ELR (cell line): ENCODE measurements at places on chromosomes 1 and 21.

DNA sequence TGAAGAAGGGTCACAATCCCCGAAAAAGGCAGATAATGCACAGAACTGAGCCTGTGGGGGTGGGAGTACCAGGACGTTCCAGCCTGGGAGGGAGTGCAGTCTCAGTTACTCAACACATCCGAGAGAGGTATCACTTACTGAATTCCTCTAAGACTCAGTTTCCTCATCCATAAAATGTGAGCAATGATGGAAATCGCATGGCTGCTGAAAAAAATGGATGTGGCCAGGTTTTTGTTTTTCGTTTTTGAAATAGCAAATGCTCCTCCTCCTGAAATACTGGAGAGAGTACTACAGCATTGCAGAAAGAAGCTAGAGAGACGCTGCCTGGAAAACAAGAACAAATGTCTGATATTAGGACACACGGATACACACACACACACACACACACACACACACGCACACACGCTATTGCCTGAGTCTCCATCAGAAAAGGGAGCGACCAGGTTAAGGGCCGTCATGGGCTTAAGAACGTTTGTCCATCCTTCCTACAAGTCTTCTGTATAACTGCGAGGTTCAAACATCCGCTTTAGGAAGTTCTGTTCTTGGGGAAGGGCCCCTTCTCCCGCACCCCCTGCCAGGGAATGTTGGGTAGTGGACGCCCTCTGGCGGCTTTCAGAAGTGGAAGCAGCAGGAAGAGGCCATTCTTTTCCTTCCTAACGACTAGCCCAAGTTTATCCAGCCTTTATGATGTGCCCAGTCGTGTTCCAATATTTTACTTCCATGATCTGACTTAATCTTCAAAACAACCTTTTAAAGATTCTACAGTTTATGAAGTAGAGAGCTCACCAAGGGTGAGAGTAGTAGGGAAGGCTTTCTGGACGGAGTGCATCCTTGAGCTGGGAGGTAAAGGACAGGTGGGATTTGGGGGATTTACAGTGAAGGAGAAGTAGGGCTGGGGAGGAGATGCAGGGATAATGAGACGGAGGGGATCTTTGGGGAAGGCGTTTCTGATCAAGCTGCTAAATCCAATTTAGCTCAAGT is 699 bp upstream of the NES start:
- peak; percentile 79 for DNase-seq

DNA sequence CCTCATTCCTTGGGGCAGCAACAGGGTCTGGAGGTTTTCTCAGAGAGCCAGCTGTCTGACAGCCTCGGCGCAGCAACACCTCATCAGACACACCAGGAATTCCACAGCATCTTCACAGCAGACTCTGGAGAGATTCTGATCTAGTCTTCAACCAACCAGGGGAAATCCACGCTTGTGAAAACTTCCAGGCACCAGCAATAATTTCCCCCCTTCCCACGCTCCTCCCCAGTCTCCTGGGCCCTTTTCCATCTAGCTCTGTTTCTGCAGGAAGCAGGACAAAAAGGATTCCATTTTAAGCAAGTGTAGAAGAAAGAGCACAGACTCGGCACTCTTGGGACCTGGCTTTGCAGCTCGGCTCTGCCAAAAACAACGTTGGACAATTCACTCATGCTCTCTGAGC is 44.3 kb upstream of the CAPZB start:
- no peak for DNase-seq

GRCh38 chr1:24236789-24237371 is 49.8 kb upstream of the IFNLR1 start:
- DNase-seq, result peak; percentile 70

GRCh38 chr1:101967871-101968270 is 28.9 kb downstream of the OLFM3 start:
- DNase-seq, result no peak

GRCh38 chr1:119966020-119966419 is 69.7 kb upstream of the ADAM30 start:
- DNase-seq, result no peak

DNA sequence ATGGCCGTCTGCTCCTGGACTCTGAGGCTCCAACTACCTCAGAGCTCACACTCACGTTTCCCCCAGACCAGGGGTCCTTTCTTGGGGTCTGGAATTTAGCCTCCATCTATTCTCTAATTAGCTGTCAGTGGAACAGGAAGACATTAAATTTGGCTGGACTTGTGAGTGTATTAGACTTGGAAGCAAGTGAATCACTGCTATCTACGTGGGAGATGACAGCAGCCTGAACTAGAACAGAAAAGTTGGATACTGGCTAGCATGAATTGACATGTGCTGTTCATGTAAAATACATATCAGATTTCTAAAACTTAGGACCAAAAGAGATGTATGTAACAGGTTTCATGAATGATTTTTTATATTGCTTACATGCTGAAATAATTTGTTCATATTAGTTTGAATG is 28.0 kb downstream of the TAF5L start:
- no peak for DNase-seq

DNA sequence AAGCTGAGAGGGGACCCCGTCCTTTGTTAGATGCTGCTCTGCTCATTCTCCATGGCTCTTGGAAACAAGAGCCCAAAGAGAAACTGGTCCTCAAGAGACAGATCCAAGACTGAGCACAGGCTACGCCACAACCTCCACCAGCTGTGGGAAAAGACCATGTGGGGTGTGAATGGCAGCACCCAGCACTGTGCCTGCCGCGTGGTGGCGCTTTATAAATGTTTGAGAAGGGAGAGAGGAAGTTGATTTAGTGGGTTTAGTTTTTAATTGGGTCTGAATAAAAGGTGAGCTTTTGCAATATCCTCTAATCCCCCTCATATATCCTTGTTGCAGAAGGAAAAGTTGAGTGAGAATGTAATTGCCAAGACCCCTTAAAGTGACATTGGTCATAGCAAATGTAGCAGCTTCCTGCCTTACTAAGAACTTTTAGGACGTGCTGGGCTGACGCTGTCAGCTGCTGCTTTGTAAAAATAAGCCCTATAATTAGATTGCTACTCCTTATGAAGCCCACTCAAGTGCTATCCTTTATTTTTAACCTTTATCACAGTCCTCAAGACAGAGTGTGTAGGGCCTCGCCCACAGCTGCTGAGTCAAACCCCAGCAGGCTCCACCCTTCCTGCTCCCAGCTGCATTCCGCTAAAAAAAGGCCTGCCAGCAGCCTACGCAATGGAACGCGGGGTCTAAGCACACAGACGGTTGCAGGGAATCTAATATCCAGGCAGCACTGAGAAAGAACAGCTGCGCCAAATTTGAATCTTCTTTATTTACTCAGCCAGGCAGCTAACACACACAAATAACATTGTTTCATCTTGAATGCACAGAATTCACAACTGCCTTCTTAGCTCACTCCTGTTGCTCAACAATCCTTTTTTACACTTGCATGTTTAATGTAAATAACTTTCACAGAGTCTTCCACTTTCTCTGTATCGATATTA is 47.4 kb upstream of the PRDX6 start:
- peak; percentile 91 for DNase-seq

DNA sequence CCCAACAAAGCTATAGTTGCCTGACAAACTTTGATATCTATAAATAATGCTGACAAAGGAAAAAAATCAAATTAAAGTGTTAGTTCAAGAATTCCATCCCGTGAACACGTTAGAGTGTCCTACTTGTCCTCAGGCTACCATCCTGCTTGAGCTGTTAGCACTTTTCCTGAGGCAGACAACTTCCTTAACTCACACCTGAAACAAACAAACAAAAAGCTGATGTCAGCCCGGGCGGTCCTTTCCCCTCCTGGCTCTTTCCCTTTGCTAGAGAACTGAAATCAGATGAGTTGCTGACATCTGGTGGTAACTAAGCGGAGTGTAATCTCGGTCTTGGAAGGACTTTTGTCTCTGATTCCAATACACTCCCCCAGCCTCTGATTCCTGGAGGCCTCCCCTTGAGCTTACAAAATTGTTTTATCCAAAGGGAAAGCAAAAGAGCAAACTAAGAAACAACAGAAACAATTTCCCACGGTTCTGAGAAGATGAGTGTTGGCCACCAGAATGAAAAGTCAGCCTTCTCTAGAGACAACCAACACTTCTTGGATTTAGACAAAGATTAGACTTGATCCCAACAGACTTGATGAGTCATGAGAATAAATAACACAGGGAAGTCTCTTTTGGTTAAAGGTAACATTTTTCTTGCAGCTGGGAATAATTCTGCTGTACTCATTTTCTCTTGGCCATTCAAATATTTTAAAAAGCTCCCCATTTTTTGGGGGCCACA is 135.4 kb downstream of the PROX1 start:
- peak; percentile 69 for DNase-seq

GRCh38 chr21:15293240-15293639 is 228.4 kb upstream of the NRIP1 start:
- peak; percentile 90 for DNase-seq

DNA sequence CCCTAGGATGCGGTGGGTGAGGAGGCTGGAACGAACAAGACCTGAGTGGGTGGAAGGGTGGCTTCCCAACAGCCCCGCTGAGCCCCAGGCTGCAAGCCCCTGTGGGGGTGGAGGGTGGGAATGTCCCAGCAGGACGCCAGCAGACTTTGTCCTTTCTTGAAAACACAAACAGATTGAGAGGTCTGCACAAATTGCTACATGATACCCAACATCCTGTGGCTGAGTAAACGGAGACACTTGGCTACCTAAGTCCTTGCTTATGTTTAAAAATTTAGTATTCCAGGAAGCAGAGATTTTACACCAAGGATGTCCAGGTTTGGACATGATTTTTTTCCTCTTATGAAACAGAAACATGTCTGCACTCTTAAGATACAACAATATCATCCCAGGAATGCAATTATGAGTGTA is 11.8 kb upstream of the F3 start:
- peak; percentile 38 for DNase-seq

DNA sequence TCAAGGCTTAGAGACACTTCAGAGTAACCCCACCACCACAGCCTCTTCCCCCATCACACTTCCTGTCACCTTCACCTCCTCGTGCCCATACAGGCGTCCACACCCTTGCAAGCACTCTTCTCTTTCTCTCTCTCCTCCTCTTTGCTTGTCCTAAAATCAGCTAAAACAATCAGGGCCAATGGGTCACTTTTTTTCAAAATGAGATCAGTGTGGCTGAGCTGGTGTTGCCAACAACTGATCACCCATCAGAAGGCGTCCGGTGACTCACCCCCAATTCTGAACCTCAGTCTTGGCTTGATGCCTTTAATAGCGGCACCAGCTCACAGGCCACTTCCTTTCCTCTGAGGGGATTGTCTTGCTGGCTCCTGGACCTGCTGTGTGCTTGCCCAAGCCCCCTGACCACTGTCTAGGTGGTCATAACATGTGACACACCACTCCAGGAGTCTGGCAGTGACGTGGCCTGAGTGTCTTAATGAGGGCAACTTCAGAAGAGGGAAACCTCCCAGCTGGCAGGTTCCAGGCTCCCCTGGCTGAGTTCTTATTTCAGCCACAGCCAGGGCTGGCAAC is 1.6 kb downstream of the DRAXIN start:
- peak; percentile 84 for DNase-seq

DNA sequence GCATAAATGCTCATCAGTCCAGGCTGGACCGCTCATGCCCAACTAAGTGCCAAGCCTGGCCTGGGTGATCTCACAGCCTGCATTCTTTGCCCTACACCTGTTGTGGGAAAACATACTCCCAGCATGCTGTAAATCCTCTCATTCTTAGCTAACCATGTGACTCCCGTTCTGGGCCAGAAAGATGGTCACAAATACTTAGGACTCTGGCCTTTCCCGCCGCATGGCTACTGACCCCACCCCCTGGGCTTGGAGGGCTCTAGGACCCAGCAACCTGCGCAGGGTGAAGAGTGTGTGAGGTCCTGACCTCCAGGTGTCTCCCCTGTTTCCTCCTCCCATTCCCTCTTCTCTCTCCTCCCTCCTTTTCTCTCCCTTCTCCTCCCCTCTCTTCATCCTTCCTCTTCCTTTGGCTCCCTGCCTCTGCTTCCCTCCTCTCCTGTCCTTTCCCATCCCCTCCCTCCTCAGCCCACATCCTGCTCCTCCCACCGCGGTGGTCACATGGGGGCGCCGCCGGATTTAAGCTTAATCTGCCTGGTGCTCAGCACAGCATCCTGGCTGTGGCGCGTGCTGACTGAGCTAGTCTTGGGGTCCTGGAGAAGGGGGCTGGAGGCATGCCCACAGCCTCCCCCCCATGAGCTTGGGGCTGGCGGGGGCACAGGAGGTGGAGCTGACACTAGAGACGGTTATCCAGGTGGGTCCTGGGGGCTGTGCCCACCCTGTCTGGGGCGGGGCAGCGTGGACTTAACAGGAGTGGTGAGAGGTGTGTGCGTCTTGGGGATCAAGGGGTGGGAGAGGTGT is at the start of gene CROCC:
TSS of gene CROCC (plus strand) at position 541 of the 795 bp plus-strand sequence. CDS start at position 629, 88 bp downstream.
- DNase-seq, result peak; percentile 42

- DNase-seq, result no peak
Observed at GRCh38 chr1:114620419-114620818, 39.0 kb upstream of the BCAS2 start.

DNA sequence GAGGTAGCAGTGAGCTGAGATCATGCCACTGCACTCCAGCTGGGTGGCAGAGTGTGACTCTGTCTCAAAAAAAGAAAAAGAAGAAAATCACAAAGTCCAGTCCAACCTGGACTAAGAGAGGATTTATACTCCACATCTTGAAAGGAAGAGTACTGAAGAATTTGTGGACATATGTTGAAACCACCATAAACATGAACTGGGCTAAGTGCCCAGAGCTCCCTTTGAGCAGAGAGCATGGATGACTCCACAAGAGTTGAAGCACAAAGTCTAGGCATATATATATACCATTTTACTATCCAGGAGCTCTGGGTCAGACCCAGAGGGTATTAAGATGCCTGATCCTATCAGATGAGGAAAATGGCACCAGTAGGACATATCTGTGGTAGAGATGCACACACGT is 86.6 kb downstream of the OMA1 start:
- DNase-seq, result no peak

DNA sequence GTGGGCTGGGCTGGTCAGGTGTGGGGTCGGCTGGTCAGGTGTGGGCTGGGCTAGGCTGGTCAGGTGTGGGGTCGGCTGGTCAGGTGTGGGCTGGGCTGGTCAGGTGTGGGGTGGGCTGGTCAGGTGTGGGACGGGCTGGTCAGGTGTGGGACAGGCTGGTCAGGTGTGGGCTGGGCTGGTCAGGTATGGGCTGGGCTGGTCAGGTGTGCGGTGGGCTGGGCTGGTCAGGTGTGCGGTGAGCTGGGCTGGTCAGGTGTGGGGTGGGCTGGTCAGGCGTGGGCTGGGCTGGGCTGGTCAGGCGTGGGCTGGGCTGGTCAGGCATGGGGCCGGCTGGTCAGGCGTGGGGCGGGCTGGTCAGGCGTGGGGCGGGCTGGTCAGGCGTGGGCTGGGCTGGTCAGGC is 6.3 kb upstream of the FNDC10 start:
- DNase-seq, result no peak
